AML-193 (cell line): ENCODE measurements at places on chromosomes 11 and 22.

GRCh38 chr11:77886401-77886800 lies 65.5 kb downstream of the AAMDC start:
- DNase-seq: no peak

GRCh38 chr11:83827520-83827919 lies 541.4 kb upstream of the CCDC90B start:
- DNase-seq: no peak

DNA sequence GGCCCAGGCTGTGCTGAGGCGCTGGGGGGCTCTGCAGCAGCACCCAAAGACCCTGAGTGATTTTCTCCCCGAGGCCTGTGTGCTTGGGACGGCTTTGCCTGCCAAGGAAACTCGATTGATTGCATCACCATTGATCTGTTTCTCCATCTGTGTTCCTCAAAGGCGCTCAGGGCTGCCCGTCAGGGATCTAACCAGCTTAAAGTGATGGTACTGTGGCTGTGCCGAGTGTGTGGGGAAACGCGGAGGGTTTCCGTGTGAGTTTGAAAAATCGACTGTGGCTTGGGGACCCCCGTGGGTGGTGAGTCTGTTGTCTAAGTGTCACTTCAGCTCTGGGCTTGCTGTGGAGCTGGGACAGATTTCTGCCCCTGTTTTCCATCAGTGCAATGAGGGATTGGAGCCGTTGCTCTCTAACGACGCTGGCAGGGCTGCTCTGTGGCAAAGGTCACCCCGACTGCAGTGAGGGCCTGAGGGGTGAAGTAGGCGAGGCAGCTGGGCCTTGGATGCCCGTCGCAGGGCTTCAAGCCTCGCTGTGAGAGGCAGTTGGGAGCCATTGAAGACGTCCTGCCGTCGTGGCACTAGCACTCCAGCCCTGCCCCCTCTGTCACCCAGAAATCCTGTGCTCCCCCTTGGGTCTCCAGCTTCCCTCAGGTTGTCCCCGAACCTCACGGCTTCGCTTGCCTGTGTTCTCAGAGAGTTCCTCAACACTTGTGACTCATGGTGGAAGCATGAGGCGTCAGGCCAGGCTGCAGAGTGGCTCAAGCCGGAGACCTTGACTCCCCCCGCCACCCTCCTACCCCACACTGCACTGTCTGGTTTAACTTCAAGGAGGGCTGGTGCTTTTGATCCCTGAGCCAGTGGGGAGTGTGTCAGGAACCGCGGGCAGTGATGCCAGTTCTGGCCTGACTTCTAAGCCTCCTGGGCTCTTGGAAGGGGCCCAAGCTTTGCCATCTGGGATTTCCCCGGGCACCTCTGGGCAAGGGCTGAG lies 21.8 kb downstream of the CACNA1I start:
- DNase-seq: no peak

DNA sequence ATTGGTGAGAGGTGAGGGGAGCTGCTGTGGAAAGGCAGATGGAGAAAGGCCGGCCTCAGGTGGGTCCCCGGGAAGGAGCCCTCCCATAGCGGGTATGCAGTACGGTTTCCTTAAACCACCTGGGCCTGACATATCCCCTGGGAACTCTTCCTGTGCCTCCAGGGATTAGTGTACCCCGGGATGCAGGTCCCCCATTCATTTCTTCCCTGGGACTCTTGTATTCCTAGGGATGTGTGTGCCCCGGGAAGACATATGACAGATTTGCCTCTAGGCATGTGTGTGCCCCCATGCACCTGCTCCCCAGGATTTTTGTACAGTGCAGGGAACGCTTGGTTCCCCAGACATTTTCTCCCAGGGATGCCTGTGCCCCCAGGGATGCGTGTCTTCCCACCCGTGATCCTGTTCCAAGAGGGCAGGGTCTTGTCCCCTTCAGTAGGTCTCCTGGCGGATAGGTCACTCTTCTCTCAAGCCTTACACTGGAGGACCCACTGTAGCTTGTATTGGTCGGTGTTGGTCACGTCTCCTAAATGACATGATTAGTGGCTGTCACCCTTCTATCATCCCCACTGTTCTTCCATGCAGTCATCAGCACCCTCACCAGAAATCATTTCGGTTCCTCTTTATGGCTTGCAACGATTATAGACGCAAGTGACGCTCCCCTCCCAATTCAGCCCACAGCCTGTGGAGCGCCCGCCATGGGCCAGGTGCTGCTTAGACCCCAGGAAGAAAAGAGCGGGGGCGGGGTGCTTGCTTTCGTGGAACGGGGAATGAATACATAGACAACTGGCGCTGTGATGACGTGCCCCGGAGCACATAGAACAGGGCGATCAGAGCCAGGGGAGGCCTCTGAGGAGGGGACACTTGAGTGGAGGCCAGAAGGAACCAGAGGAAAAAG lies 1.3 kb downstream of the PARVB start:
- peak; percentile 67 for DNase-seq

GRCh38 chr11:98411777-98412176 lies 609.0 kb upstream of the CNTN5 start:
- DNase-seq: no peak

GRCh38 chr11:72668629-72669347 lies 5.4 kb downstream of the PDE2A start:
- no peak for DNase-seq

- no peak for DNase-seq
Measured at GRCh38 chr11:70661761-70662501, 263.6 kb downstream of the CTTN start.

DNA sequence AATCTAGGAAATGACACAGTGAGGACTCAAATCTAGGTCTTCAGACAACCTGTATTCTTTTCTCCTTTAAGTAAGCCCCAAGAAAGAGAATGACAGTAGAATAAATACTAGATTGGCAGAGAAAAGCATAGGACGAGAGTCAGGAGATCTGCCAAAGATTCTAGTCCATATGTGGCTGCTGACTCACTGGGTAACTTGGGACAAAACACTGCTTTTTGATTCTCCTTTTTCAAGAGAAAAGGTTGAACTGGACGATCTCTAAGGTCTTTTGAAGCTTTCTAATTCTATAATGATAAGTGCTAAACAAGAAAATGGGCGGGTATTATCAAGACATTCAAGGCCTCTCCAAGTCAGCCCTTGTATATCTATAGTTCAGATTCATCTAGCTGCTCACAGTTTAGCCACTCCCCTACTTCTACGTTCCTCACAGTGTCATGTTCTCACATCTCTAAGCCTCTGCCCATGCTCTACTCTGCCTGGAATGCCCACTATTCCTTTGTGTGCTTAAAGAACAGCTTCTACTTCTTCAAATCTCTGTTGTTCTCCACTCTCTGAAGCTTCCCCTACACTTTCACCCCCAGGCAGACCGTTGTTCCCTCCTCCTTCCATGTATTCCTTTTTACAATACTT lies 53.0 kb downstream of the RELT start:
- no peak for DNase-seq

DNA sequence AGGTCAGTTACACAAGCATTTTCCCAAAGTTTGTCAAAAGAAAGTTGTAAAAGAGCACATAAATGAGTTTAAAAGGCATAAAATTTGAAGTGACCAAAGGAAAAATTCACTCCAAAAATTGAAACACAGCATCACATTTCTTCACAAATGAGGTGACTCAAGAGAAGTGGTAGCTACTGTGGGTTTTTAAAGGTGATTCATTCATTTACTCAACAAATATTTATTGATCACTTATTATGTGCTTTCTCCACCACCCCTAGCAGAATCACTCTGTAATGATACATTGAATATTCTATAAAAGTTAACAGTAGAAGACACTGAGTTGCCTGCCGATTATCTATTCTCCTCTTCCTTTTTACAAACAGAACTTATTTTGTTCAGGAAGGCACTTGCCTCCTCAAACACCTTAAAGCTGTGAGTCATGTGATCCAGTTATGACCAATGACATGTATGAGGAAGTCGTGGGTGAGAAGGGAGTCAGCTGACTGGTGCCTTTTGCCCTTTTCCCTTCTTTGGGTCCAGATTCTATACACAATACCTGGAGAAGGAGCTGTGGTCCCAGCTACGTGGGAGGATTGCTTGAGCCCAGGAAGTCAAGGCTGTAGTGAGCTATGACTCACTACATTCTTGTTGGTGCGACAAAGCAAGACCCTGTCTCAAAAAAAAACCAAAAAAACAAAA lies 67.7 kb upstream of the CLNS1A start:
- no peak for DNase-seq

DNA sequence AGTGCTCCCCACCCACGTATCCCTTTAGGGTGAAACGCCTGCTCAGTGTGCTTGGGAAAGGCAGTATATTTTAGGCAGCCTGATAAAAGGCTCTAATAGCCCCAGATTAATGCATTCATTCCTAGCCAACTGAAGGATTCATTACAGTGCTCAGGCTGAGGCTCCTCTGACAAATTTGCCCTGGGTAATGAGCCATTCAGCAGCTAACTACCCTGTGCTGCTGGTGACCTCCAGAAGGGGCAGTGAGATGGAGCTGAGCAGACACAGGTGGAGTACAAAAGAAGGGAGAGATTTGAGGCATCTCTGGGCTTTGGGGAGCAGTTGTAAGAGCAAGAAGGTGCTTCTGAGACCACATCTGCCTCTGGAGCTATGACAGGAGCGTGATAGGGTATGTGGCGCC lies 817.0 kb downstream of the NTM start:
- DNase-seq: no peak

DNA sequence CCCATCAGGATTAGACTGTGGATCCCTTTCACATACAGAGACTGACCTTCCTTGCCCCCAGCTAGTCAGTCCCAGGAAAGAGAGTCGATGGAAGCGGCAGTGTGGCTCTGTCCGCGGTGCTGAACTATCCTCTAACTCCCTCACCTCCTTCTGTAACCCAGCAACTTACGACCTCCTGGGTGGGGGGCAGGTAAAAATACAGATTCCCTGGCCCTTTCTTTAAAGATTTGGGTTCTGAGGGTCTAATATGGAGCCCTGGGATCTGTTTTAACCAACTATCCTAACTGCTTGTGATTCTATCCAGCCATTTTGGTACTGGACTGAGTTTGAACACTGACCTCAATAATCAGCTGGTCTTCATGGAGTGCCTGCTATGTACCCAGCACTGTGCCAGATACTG lies 23.2 kb downstream of the MFNG start:
- no peak for DNase-seq

- no peak for DNase-seq
Measured at GRCh38 chr22:39567135-39567946, 3.2 kb upstream of the CACNA1I start.

- no peak for DNase-seq
Measured at GRCh38 chr11:44316659-44317240, 6.8 kb upstream of the ALX4 start.

GRCh38 chr22:25909614-25910387 lies 167.8 kb downstream of the MYO18B start:
- no peak for DNase-seq

DNA sequence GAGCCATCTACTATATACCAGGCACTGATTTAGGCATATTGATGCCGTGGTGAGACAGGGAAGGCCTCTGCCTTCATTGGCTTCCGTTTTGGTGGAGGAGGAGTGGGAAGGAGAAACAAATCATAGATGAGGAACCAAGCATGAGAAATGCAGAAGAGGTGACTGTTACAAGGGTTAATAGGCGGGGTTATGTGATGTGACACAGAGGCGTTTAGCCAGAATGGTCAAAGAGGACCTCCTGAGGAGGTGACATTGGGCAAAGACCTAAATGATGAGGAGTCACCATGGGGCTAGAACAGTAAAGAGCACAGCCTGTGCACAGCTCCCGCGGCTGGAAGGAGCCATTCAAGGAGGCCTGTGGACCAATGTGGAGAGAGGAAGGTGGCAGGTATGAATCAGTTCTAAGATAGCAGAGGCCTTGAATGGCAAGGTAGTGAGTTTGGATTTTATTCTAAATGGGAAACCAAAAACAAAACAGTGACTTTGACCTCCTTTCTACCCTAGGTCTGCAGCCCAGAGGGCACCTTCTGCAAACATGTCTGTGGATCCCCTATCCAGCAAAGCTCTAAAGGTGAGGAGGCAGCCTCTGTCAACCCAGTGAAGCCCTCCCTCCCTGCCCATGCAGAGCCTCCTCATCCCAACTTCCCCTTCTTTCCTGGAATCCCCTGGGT lies 11.7 kb downstream of the MAFF start:
- DNase-seq: no peak

DNA sequence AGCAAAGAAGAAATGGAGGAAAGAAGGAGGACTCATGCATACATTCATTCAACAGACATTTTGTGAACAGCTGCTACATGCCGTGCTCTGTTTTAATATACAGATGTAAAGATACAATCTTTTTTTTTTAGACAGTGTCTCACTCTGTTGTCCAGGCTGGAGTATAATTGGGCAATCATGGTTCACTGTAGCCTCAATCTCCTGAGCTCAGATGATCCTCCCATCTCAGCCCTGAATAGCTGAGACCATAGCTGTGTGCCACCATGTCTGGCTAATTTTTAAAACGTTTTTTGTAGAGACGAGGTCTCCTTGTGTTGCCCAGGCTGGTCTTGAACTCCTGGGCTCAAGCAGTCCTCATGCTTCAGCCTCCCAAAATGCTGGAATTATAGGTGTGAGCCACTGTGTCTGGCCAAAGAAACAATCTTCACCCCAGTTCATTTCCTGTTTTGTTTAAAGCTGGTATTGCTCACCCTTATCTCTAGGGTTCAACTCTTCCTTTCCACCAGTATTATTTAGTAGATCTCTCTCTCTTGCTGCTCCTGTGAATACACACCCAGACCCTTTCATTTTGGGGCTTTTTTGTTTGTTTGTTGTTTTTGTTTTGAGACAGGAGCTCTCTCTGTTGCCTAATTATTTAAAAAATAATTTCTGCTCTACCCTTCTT lies 69.8 kb downstream of the RNF169 start:
- DNase-seq: no peak

- DNase-seq: no peak
Measured at GRCh38 chr22:17868771-17869170, 94.5 kb upstream of the BID start.

DNA sequence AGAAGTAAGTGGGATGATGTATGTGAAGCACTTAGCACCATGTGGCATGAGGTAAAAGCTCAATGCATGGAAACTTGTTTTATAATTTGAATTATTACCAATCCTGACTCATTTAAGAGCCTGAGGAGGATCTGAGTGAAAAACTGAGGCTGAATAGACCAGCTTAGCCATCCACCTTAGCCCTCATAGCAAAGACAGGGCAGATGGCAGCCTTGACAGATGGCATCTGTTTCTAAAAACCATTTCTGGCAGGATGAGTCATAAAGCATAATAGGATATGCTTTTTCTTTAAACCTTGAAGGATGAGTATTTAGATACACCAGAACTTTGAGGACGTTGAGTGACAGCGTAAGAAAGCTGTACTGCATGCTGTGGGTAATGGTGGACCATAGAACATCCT lies 61.0 kb upstream of the NAV2 start:
- DNase-seq: no peak

DNA sequence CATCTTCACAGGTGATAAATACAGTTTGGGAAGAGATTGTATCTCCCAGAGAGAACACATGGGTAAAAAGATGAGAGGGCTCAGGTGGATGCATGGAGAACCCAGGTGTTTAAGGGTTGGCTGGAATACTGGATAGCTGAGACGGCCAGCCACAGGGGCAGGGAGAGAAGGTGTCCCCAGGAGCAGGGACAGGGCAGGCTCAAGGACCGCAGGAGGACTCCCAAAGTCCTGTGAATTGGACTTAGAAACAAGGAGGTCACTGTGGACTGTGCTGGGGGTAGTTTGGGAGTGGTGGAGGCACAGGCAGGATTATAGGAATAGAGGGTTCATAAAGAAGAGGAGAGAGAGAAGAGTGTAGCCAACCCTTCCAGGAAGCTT lies 103.8 kb upstream of the PARVA start:
- DNase-seq: no peak

- DNase-seq: no peak
Measured at GRCh38 chr11:28713850-28714249, 605.7 kb downstream of the METTL15 start.
